ENCODE measurements at places on chromosomes 2 and 18.

GRCh38 chr2:207482630-207483029 is 47.1 kb upstream of the CREB1 start:
- no peak for DNase-seq

DNA sequence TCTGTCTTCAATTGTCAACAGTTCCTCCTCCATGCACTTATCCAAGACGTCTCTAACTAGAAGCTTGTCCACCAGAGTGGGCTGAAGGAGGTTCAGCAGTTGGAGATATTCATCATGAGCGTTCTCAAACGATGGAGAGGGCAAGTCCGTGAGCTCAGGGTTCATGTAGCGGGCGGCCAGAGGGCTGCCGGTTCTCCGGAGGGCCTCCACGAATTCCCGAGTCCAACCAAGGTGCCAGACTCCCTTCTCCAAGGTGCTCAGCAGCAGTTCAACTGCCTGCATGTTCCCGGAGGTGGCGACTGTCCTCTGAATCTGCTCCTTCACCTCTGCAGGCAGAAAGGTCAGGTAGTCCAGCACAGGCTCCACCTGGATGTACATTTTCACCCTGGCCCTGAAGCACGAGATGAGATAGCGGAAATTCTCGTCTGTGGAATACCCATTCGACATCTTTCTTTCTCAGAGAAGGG is 590 bp downstream of the IFIH1 start:
- DNase-seq: peak; percentile 47

- no peak for DNase-seq
Measured at GRCh38 chr2:200430017-200430416, 79.9 kb downstream of the KCTD18 start.

DNA sequence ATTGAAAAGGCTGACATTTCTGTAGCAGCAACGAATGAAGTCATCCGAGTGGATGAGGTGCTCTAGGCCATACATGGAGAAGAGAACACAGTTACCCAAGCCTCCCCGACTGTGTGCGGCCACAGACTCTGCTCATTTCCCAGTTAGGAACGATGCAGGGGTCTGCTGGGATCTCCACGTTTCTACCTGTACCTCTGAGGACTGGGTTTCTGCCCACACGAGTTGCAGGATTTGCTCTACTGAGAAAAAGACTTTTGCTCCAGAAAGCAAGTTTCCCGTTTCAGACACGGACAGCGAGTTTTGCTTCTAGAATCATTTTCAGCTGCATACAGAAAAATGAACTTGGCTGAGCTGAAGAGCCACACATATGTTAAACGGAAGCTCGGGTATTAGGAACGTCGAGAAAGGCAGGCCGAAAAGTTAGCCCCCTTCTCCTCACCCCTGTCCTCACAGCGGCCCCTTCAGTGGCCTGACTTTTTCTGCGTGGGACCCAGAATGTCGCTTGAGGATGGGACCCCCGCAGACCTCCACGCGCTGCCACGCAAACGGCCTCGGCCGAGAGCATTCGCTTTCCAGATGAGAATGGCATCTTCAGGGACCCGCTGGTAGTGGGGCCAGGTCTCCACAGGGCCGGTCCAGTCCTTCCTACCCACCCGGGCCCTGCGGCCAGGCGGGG is 582 bp upstream of the RAB31 start:
- no peak for DNase-seq

DNA sequence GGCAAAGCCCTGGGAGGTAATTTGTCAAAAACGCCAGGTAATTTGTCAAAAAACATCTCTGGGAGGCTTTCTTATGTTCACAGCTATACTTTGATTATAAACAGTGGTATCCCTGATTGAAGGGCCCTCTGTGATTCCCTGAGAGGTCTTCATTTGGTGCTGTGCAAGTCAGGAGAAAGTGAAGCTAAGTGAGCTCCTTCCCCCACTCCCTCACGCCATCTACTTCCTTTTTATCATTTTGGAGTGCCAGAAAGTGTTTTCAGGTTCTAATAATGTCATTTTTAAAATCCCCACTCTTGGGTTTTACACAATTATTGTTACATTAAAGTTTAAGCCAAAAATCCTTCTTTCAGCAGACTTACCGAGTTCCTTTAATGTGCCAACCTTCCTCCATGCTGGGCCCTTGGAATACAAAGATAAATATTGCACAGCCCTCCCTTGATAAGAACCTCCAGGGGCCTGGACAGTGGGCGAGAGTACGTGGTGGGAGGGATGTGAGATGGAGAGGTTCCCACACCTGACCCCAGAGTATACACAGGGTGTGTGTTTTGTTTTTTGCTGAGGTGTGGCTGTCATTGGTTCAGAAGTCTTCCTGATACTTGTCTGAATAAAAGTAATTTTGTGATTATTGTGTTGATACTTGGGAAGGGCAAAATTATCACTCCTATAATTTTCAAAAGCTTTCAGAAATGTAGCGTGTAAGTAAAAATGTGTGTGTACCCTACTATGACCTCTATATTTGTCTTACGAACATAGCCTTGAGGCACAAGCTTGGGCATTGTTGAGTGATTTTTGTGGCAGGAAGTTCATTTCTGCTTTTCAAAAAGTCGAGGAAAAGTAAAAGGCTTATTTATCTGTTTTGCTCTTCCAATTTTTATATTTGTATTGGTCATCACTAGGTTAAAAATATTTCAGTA is 8.2 kb downstream of the MAPRE2 start:
- no peak for DNase-seq

GRCh38 chr18:39190508-39190907 is 1624.9 kb upstream of the CELF4 start:
- no peak for DNase-seq

GRCh38 chr18:52824126-52824525 is 484.1 kb downstream of the DCC start:
- no peak for DNase-seq

DNA sequence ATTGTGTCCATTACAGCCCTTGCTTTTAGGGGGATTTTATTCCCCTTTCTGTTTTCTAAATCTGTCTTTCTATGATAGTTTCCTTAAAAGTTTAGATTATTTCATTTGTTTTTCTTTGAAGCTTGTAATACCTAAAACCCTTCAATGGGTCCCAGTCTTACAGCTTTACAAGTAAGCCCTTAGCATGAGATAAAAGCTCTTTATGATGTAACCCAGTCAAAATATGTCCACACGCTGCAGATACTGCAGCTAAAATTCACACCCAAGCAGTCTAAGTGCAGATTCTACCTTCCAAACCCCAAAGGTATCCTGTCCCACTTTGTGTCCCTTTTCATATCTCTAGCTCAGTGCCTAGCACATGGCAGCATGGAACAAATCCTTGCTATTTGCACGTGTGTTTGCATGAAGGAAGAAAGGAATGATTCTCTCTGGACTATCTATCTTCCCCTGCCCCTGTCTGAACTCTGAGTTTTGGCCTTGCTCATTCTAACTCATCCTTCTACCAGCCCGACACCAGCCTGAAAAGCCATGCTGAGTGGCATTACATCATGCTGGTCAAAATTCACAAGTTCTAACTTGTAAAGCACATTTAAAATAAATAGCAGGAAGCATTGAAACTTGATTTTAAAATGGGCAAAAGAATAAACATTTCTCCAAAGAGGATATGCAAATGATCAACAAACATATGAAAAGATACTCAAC is 623.2 kb downstream of the IRS1 start:
- DNase-seq: no peak

Data from liver (tissue), 10 donors.